Endothelial cell of umbilical vein (primary cell): ENCODE measurements at places on chromosomes 13 and 19. TPM values are rescaled to one million over a fixed set of nuclear protein-coding genes. Genes with fewer than 3 reads are reported as not detected.
A peak's percentile ranks its signal among the peaks of the same experiment; 100 is the strongest.

DNA sequence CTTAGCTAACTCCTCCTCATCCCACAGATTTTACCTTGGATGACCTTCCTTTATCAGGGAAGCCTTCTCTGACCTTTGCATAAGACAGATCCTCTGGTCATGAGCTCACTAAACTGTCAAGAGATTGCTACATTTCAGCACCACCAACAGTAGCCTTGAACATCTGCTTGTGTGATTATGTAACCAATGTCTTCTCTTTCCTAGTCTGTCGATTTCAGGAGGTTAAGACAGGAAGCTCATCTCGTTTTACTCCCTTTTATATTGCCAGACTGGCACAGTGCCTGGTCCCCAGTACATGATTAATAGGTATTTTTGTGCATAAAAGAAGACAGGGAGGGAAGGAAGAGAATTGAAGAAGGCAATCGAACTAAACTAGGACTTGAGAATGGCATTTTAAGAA lies 1697.7 kb downstream of the EFNB2 start:
- DNase-seq: no peak

GRCh38 chr19:9811139-9811538 lies 7.7 kb downstream of the FBXL12 start:
- DNase-seq: no peak

DNA sequence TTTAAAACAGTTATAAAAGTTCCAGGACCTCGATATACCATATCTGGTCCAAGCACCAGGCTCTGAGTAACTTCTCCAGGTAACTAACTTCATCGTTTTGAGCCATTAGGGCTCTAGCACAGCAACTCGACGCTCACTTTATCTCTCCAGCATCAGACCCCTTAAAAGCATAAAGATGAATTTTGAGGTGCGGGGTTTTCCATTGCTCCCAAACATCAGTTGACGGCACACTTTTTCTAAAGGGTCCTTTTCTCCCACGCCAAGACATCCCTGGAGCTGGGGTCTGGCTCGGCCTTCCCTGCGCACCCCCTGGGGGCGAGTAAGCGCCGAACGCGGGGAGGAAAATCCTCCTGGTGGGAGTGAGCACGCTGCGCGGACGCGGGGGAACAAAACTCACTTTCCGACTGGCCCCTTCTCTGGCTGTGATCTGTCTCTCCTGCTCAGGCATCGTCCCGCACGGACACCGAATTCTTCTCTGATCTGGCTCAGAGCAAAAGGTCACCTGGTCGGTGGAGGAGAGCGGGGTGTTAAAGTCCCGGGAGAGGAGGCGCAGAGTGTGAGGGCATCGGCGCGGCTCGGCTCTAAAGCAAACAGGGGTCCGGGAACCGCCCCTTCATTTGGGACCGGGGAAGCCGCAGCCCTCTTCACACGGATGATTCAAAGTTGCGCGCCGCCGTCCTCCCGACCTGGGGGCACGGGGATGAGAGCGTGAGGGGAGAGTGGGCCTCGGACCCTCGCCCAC lies at the start of gene ATP7B:
TSS of gene ATP7B (minus strand) at position 561 of the 742 bp plus-strand sequence. CDS start at position 448, 113 bp downstream.
- peak; percentile 10 for DNase-seq

- DNase-seq: no peak
Measured at GRCh38 chr19:33520844-33521479, 629 bp downstream of the PEPD start.

- no peak for DNase-seq
Measured at GRCh38 chr19:4554717-4555116, 4.8 kb downstream of the SEMA6B start.

- DNase-seq: peak; percentile 81
Measured at GRCh38 chr13:97359181-97360057, 74.5 kb upstream of the RAP2A start.

DNA sequence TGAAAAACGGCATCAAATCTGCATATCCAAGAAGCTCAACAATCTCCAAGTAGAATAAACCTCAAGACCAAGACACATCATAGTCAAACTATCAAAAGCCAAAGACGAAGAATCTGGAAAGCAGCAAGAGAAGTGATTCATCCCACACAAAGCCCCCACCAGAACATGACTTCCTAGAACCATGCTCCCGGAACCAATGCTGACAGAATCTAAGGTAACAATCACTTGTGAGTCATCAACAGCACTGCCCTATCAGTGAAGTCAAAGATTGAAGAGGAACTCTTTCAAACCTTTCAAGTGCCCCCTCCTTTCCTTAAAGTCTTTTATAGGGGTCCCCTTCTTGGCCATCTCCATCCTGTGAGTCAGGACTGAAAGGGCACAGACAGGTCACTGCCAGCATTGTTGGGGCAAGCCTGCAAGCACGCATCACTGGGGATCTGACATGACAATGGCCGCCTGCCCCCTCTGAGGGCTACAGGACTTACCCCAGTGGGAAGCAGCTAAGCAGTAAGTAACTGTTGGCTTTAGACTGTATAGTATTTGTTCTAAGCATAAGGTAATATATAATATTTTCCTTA lies at the start of gene CCDC70:
TSS of gene CCDC70 (plus strand) at position 247 of the 578 bp plus-strand sequence. CDS start 3,443 bp downstream, outside the sequence.
- peak; percentile 36 for DNase-seq

- DNase-seq: no peak
Measured at GRCh38 chr19:50678323-50678722, 29.1 kb downstream of the C19orf81 start.

DNA sequence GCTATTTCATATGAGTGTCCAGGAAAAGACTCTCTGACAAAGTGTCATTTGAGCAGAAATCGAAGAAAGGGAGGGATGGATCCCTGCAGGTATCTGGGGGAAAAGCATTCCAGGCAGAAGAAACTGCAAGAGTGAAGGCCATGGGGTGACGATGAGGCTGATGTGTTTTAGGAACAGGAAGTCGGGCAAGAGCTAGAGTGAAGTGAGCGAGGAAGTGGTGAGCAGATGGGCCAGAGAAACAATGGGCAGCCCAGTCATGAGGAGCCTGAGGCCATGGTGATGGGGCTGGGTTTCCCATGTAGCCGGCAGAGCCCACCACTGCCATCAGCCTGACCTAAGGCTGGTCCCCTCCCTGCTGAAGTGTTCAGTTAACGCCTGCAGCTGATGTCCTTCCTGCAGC lies 150.2 kb downstream of the TNFSF13B start:
- no peak for DNase-seq

- DNase-seq: peak; percentile 39
Measured at GRCh38 chr19:50203281-50204080, at the start of gene MYH14. MYH14 (plus strand) TSS chr19:50203622; CDS start chr19:50210366, 6,744 bp downstream.

DNA sequence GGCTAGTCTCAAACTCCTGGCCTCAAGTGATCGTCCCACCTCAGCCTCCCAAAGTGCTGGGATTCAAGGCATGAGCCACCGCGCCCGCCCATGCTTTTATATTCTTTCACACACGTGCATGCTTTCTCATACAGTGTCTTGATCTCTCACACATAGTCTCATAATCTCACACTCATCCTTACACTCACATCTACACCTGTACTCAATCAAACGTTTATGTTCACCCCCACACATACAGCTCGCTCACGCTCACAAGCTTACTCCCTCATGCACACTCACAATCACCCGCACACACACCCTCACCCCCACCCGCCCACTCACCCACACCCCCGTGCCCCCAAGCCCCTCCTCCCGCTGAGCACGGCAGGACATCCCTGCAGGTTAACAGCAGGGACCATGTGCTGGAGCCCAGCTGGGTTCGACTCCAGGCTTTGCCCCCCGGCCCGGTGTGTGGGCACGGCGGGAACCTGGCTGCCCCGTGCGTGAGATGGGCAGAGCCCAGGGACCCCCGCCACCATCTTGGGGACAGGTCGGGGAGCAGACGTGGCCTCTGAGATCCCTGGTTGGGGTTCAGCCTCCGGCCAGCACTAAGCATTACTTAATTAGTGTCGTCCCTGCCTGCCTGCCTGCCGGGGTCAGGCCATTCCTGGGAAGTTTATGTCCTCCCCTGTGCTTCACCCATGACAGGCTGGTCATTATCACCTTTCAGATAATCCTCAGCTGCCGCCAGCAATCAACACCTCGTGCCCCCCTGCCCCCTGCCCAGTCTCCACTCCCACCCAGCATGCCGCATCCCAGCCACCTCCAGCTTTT lies 11.4 kb downstream of the SBK2 start:
- no peak for DNase-seq

- no peak for DNase-seq
Measured at GRCh38 chr19:45866400-45867176, 2.5 kb downstream of the FOXA3 start.

DNA sequence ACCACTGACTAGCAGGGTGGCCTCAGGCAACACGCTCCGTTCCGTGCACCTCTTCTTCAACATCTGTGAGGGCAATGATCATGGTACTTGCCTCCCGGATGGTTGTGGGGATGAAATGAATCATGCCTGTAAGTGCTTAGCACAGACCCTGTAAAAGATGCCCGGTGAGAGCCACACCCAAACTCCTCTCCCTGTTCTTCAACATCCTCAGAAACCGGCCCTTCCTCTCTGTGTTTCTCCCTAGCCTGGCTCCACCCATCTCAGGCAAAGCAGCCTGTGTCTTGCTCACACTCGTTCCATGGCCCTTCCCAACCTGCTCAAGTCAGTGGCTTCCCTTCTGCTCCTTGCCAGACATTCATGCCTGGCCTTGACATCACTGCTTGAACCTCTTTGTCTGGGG lies 5.8 kb upstream of the DMKN start:
- no peak for DNase-seq

GRCh38 chr19:16222806-16223205 lies 25.1 kb downstream of the AP1M1 start:
- no peak for DNase-seq

DNA sequence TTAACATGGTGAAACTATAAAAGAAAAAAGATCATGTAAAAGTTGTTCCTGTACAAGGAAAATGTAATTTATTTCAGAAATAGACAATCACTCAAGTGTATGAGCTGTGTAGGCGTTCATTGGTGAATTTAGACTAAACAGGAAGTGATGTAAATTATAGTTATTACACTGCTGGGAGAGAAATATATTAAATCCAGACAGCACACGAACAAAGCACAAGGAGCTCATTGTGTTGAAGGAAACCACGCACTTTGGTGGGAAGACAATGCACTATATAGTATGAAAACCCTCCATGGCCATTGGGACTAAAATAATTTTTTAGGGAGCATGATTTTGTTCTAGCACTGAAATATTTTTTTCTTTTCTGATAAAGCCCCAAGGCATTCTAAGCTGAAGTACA lies 450.5 kb downstream of the KLF12 start:
- DNase-seq: no peak

DNA sequence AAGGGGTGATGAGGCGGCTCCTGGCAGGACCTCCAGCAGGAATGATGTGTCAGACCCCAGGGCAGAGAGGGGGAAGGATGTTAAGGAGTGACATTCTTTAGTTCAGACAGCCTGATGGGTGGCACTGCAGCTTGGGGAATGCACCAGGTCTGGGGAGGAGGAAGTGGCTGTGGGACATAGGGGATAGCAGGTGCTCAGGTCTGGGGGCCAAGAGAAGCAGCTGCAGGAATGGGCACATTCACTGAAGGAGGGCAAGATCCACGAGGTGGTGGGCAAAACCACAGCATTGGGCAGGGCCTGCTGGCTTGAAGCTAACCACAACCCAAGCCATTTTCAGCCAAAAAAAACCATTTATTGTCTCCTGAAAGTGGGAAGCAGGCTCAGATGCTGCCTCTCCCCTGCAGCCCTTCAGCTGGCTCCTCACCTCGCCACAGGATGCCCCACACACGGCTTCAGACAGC lies 26.5 kb downstream of the COMP start:
- no peak for DNase-seq

GRCh38 chr19:648305-648704 lies 8.6 kb downstream of the FGF22 start:
- no peak for DNase-seq

DNA sequence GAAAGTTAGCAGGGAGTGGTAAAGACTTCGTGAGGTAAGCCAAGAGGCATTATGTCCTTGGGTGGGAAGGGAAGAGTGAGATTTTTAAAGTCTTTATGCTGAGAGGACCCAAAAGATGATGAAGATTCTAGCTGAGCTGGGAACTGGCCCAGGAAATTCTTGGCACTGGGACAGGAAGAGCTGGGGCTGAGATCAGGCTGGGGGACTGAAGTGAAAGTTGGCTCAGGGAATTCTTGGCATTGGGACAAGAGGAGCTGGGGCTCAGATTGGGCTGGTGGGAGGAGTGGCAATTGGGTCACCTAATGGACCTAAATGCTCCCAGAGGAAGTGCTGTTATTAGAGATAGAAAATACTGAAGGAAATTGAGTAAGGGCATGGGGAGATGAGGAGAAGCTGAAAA lies 8.8 kb downstream of the SCEL start:
- peak; percentile 71 for DNase-seq

GRCh38 chr13:48266150-48266549 lies 33.1 kb downstream of the ITM2B start:
- no peak for DNase-seq

- DNase-seq: no peak
Measured at GRCh38 chr13:51091839-51092238, 19.2 kb downstream of the C13orf42 start.

- DNase-seq: no peak
Measured at GRCh38 chr19:40594255-40594654, 6.9 kb upstream of the LTBP4 start.

- DNase-seq: no peak
Measured at GRCh38 chr19:48297975-48298374, 27.4 kb upstream of the EMP3 start.

GRCh38 chr13:73767747-73768315 lies 366.4 kb downstream of the KLF12 start:
- no peak for DNase-seq

DNA sequence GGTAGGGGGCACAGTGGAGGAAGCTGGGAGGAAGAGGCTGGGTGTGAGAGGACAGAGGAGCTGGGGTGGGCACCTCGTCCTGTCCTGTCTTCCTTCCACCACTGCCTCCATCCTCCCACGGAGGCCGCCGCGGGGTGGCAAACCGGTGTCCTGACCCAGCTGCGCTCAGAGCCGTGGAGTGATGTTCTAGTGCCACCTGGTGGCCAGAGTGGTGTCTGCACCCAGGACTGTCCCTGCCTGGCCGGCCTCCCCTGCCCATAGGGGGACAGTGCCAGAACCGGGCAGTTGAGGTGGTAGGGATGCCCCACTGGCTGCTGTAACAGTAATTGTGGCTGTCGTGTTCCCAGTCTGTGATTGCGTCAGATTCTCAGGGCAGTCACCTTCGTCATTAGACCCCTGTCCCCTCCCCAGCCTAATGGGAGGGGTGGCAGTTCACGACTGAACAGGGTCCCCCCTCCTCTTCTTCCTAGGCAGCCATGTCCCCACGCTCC lies 11.1 kb upstream of the ARRDC2 start:
- peak; percentile 72 for DNase-seq

The ADAT3 gene
- total RNA-seq: 8.0 and 11.7 TPM in 2 replicates

The ZNF534 gene
- total RNA-seq: not detected in 2 replicates

The CPB2 gene
- not detected in 2 replicates for total RNA-seq

The STOML3 gene
- total RNA-seq: not detected in 2 replicates

The LGALS14 gene
- total RNA-seq: not detected in 2 replicates

The PRTN3 gene
- not detected in 2 replicates for total RNA-seq

The LYPD5 gene
- total RNA-seq: not detected in 2 replicates

The ZNF699 gene
- total RNA-seq: 3.9 and 4.7 TPM in 2 replicates

The CBLC gene
- not detected in 2 replicates for total RNA-seq

The GPC6 gene
- not detected in 2 replicates for total RNA-seq

The APC2 gene
- total RNA-seq: 0.04 and 0.23 TPM in 2 replicates

The CD37 gene
- not detected in 2 replicates for total RNA-seq

The LACC1 gene
- total RNA-seq: 3.8 and 4.0 TPM in 2 replicates

The RXFP2 gene
- total RNA-seq: not detected in 2 replicates
